ENCODE measurements at places on chromosomes 3 and 15.

- no peaks in the 10 kb centered on the region for H3K4me1 ChIP-seq
- H3K36me3 ChIP-seq = no peaks in the 10 kb centered on the region
- no peaks in the 10 kb centered on the region for H3K27me3 ChIP-seq
- H3K4me3 ChIP-seq = no peak overlapping the region
- DNase-seq = no peak
These were observed 434.1 kb downstream of the OCA2 start for GRCh38 chr15:27665002-27665401.

GRCh38 chr3:184485906-184486305 lies 75.7 kb upstream of the EPHB3 start:
- no peak overlapping the region for H3K27ac ChIP-seq
- no peaks in the 10 kb centered on the region for H3K4me1 ChIP-seq
- no peak overlapping the region for H3K4me3 ChIP-seq
- DNase-seq = no peak
- no peaks in the 10 kb centered on the region for H3K36me3 ChIP-seq

DNA sequence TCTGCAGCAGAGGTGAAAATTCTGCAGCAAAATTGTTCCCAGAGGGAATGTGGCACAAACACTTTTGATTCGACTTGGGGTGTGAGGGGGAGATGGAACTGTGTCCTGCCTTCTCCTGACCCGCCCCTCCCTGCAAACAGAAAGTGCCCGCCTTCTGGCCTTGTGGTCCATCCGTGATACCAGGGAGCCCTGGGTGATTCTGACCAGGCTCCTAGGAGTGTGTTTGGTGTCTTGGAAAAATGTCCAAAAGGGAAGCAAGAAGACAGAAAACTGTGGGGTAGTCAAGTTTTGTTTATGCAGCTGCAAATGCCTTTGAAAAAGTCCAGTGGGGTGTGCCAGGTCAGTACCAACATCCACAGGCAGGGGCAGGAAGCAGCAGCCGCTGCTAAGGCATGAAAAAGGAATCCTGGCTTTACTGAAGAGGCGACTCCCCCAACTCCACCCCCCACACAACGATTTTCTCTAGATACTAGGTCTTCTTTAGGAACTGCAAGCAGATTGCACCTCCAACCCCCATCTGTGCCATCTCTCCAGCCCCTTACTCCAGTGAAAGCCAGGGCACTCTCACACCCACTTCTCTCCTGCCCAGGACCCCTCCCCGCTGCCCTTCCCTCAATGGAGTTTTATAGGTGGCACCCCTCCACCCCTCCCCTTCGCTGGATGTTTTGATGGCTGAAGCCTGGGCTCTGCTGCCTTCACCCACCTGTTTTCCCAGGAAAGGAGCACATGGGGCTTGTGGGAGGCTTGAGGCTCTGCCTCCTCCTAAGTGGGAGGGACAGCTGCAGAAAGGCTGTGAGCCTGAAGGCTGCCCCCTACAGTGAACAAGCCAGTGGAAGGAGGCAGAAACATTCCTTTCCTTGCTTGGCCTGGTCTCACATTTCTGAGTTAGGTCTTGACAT lies 82.4 kb upstream of the HERC1 start:
- H3K4me1 ChIP-seq = no peaks in the 10 kb centered on the region
- H3K4me3 ChIP-seq = no peak overlapping the region
- H3K36me3 ChIP-seq = no peaks in the 10 kb centered on the region
- no peak for DNase-seq
- H3K27ac ChIP-seq = no peak overlapping the region

- H3K27me3 ChIP-seq = no peaks in the 10 kb centered on the region
- H3K4me3 ChIP-seq = no peak overlapping the region
- H3K36me3 ChIP-seq = no peaks in the 10 kb centered on the region
- no peak for DNase-seq
- no peak overlapping the region for H3K27ac ChIP-seq
These were observed 21.3 kb downstream of the KIF9 start for GRCh38 chr3:47261301-47261700.

GRCh38 chr3:70273492-70273891 lies 38.9 kb downstream of the MDFIC2 start:
- no peak for DNase-seq
- no peak overlapping the region for H3K4me3 ChIP-seq
- no peaks in the 10 kb centered on the region for H3K27me3 ChIP-seq

- H3K4me3 ChIP-seq = no peak overlapping the region
- H3K27me3 ChIP-seq = no peaks in the 10 kb centered on the region
- H3K27ac ChIP-seq = no peak overlapping the region
These were observed 197.0 kb upstream of the CFAP20DC start for GRCh38 chr3:59246719-59247401.

Data from adrenal gland (tissue), 19 donors.